ENCODE measurements at places on chromosomes 6 and 20. TPM values are rescaled to one million over a fixed set of nuclear protein-coding genes. Genes with fewer than 3 reads are reported as not detected.

DNA sequence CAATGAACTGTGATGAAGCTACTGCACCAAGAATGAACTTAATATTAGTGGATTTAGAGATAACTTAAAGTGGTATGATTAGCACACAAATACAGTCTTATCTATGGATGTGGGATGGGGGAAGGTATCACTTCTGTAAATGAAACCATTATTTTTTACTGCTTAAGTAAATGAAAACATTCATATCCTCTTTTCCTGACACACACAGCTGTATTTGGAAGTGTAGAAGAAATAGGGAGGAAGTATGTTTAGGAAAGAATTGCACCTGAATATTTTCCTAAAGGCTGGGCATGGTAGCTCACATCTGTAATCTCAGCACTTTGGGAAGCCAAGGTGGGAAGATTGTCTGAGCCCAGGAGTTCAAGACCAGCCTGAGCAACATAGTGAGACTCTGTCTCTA is 96.8 kb downstream of the HIVEP2 start:
- DNase-seq: no peak

GRCh38 chr6:135022050-135022697 is 32.4 kb downstream of the HBS1L start:
- DNase-seq: no peak

- no peak for DNase-seq
Measured at GRCh38 chr6:32116674-32117073, 7.5 kb upstream of the TNXB start.

NKX2-2 gene
- not detected for total RNA-seq

EPPIN gene
- total RNA-seq: not detected

TMC2 gene
- total RNA-seq: 0.15 TPM
